Mesendoderm (in vitro differentiated cells): ENCODE measurements at places on chromosomes 12 and 14.

GRCh38 chr12:75086091-75087038, 123.3 kb downstream of the KCNC2 start:
- DNase-seq = no peak

GRCh38 chr14:76882651-76883050, 56.4 kb downstream of the LRRC74A start:
- no peak for DNase-seq

- DNase-seq = no peak
Observed at GRCh38 chr12:50258167-50258551, 25.2 kb downstream of the LIMA1 start.

GRCh38 chr12:111171345-111171744, 197.6 kb downstream of the PHETA1 start:
- no peak for DNase-seq

GRCh38 chr12:63978519-63978918, 134.0 kb downstream of the SRGAP1 start:
- DNase-seq = no peak

- DNase-seq = no peak
Observed at GRCh38 chr14:48957486-48957885, 628.7 kb downstream of the RPS29 start.

DNA sequence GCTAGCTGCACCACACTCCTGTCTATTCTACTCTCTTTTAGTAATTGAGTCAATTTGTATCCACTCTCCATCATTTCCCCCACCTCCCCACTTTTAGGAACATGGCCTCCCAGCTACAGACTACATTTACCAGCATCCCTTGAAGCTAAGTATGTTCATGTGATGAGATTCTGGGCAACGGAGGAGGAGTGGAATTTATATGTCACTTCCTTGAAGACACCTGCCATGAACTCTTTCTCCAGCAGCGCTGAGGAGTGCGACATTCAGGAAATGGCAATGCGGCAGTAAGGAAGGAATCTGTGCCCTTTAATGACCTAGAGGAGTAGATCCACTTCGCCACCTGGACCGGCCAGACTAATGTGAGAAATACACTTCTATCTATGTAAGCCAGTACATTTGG, 243.7 kb upstream of the DIO2 start:
- no peak for DNase-seq

GRCh38 chr14:100915560-100915959, 12.0 kb upstream of the RTL1 start:
- DNase-seq = no peak

DNA sequence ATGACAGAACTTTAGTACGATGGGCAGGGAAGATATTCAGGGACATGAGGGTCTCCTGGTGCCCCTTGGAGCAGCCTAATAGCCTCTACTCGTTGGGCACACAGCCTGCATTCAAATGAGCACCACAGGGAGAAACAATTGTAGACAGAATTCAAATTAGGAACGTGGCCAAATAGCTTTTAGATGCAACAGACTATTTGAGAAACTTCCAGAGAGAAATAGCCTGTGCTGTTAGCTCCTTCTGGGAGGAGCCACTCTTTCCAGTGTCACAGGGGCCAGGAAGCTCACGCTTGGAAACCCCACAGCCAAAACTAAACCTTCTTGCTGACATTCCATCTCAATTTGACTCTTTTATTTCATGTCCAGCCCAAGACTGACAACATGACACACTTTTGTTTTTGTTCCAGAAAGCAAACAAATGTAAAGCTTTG, 114.5 kb downstream of the RPAP3 start:
- DNase-seq = no peak

- no peak for DNase-seq
Observed at GRCh38 chr14:38389681-38390080, 133.8 kb upstream of the CLEC14A start.

GRCh38 chr12:105858981-105859710, 279.6 kb downstream of the NUAK1 start:
- DNase-seq = no peak

- DNase-seq = no peak
Observed at GRCh38 chr12:90970471-90970870, 15.5 kb upstream of the CCER1 start.

- no peak for DNase-seq
Observed at GRCh38 chr14:68279437-68279720, 459.8 kb downstream of the RAD51B start.

GRCh38 chr12:111441107-111441928, 35.6 kb downstream of the SH2B3 start:
- no peak for DNase-seq

GRCh38 chr14:103149351-103150237, 26.3 kb downstream of the TNFAIP2 start:
- no peak for DNase-seq

DNA sequence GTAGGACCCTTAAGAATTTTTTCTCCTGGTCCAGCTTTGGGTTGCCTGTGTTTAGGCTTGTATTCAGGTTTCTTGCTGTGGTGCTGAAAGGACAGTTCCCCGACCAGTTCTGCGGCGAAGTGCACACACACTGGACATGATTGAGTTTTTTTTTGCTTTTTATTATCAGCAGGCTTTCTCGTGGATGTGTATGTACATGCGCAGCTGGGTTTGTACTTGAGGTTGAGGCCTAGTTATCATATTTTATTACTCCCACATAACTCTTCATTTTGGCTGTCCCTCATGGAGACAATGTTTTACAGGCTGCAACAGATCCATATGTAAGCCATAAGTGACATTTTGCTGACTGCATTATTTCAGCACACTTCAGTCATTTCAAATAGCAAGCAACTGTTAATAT, 2.5 kb downstream of the SCN8A start:
- DNase-seq = peak; percentile 32

GRCh38 chr14:49966971-49967630, 74.2 kb downstream of the ARF6 start:
- DNase-seq = no peak

DNA sequence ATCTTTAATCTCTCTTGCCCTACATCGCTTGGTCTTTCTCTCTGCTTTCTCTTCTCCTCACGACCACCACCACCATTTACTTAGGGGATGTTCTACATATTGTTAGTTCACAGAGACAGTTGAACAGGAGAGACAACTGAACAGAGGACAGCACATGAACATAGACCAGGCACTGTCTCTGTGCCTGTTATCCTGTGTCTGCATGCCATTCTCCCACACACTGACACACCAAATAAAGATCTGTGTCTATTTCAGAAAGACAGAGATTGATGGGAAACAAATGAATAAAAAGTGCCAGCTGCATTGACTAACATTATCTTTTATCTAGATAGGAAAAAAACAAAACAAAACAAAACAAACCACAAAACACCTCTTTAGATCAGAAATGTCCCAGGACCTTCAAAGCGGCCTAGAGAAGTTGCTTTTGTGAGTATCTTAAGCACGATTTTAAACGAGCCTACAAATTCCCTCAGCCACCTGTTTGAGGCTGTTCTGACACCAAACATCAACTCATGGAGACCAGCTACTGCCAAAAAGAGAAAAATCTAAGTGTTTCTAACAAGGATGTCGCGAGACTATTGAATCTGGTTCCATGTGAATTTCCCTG, 77.6 kb upstream of the PARP11 start:
- DNase-seq = no peak

GRCh38 chr12:48216785-48217184, 13.7 kb upstream of the OR10AD1 start:
- no peak for DNase-seq

DNA sequence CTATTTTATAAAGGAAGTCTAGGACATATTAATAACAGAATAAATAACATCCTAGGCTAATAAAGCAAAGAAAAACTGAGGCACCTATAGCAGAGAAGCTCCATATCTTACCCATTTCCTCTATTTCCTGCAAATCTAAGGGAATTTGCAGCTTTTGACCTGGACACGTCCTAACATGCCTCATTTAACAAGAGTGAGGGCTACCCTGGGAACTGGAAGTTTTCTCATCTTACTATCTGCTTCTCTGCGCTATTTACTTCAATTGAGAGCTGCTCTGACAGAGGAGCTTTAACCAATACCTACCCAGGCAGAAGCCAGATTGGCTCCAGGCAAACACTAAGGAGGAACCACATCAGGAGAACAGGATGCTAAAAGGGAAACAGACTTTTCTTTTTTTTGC, 5.7 kb downstream of the YBX3 start:
- DNase-seq = peak; percentile 38

DNA sequence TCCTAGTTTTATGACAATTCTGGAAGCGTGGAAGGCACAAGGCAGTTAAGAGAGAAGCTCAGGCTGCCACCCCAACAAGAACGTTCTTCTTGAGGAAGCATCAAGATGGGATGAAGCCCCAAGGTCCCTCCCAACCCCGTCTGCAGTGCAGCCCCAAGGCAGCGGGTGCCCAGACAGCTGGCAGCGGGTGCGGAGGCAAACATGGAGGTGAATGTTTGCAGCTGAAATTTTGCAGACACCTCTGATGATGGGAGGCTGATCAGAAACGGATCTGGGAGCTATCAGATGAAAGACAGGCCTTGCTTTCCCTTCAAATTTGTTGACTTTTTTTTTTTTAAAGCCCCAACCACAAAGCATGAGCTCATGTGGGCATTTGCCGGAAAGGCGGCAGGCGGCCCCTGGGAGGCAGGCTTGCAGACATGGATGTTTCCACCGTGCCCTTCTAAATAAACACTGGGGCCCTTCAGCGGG, 230.7 kb upstream of the RTL1 start:
- DNase-seq = no peak

GRCh38 chr12:31589904-31590641, 863 bp downstream of the DENND5B start:
- DNase-seq = peak; percentile 72

GRCh38 chr14:74220991-74221390, 18.3 kb upstream of the VSX2 start:
- DNase-seq = no peak

GRCh38 chr12:105330931-105331804, 677 bp downstream of the C12orf75 start:
- DNase-seq = peak; percentile 29

DNA sequence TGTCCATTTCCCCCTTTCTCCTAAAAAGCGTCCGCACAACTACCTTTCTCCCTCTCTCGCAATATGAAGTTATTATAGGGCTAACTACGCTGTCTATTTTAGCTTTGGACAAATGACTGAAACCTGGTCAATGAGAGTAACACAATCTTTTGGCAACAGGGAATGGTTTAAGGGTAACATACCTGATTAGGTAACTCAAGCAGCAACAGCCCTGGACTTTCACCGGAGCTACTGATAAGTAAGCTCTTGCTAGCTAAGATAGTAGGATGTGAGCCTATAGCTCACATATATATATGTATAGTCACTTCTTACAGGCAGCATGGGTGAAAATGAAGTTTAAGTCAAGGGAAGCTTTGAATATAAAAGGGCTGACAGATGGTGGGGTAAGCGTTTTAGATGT, 313.0 kb downstream of the CEP128 start:
- no peak for DNase-seq

DNA sequence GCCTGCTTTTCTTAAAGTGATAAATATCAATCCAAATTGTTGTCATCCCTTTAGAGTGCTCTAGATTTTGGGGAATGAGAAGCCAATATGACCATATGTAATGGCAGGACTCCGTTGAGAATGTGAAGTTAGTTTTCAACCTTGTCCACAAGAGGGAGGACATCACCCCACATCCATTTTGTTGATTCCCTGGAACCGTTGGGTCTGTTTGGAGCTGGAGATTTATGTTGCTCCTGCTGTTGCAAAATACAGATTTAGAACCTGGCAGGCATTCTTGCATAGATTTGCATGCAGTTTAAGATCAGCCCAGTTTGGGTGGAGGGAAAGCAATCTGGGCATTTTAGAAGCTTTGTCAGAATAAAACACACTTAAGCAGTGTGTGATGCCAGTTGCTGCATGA, 620.1 kb downstream of the NRXN3 start:
- DNase-seq = peak; percentile 55

GRCh38 chr12:57477710-57478681, 1.7 kb downstream of the ARHGAP9 start:
- DNase-seq = no peak

DNA sequence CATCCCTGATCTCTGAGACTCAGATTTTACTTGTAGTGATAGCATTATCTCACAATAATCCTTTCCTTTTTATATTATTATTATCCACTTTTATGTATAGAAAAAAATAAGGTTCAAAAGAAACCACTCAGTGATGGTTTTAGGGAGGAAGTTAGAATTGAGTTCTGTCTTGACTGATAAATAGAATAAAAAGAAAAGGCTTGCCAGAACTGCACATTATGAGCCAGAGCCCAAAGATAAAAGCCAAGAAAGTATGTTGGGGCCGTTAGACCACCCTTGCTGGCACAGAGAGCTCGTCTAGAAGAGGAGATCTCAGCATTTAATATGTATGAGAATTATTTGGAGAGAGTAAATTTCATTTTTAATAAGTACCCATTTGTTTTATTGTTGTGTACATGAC, 103.2 kb downstream of the TSPAN8 start:
- no peak for DNase-seq

DNA sequence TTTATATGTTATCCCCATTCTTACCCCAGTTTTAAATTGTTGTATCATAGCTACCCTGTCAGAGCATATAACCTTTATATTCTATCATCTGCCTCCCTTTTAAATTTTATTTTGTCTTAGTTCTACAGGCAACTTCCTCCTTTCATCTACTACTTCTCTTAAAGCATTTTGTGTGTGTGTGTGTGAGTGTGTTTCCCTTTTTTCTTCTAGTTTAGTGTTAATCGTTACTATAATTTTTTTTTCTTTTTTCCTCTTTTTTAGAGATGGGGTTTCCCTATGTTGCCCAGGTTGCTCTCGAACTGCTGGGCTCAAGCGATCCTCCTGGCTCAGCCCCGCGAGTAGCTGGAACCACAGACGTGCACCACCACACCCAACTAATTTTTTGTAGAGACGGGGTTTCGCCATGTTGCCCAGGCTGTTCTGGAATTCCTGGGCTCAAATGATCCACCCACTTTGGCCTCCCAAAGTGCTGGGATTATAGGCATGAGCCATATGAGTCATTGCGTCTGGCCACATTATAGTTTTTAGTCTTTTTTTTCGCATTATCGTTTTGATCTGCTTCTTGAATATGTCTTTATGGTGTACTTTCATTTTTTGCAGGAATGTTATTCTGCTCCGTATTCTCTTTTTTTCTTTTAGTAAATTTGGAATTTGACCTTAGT, 33.1 kb upstream of the FBXO34 start:
- DNase-seq = no peak
